Stimulated activated CD4-positive, alpha-beta T cell treated with anti-CD3 and anti-CD28 coated beads, Interleukin-1b, Interleukin-23, amount 100 ng/mL, for 48 hours (primary cell): ENCODE measurements at places on chromosomes 12 and 14.

DNA sequence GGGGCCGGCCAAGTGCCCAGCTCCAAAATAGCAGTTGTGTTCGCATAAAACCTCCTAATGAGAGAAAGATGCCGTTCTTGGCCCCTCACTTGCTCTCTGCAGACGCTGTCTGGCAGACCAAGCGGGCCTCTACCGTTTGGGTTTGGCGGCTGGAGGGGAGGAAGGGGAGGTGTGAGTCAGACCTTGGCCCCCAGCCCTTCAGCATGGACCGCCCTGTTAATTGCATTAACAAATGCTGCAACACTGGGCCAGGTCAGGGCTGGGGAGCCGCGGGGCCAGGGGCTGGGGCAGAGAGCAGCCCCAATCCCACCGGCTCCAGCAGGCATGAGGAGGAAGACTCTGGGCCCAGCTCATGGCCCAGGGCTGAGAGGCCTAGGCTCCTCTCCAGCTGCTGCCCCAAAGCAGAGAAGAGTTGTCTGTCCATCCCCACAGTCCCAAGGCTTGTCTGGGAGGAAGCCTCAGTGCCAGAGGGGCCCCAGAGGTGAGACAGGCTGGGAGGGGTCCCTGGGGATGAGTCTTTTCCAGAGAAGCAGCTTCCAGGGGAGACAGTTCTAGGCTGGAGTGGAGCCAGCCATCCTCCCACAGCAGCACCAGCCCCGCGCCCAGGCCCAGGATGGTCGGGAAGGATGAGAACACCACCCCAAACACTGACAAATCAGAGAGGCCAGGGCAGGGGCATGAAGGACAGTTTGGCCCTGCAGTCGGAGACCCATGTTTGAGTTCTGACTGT is 16.9 kb downstream of the LTBP2 start:
- DNase-seq: no peak

DNA sequence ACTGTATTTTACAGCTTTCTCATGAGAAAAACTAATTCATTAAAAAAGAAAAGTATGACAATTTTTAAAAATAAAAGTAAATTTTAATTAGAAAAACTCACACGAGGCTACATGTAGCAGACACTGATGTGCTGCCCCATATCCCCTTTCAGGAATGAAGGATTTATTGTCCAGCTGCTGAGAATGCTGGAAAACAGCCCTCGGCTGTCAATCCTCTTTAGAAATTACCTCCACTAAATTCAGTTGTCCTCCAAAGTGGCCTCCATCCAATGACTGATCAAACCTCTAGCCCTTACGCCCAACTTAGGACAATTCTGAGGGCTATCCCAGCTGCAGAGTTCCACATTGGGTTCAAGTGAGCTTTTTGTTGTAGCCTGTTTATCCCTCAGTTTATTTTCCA is 29.8 kb upstream of the AP4S1 start:
- no peak for DNase-seq

GRCh38 chr14:26067341-26067740 is 530.5 kb downstream of the NOVA1 start:
- no peak for DNase-seq

DNA sequence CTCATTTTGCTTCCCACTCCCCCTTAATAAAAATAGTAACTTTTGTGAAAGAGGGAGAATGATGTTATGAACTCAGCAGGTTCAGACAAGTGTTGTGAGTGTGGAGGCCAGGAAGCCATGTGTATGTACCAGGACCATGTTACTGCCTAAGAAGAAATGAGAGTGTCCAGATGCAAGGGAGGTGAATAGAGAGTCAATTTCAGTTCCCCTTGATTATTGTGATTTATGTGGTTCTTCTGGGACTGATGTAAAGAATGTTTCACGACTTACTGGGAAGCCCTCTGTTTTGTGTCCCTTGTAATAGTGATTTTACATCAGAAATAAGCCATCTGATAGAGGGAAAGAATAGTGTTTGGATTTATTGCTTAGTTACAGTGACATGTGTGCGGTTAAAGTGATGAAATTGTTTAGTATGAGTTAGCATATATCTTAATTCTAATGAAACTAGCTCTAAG is 32.5 kb downstream of the FBXO34 start:
- no peak for DNase-seq

DNA sequence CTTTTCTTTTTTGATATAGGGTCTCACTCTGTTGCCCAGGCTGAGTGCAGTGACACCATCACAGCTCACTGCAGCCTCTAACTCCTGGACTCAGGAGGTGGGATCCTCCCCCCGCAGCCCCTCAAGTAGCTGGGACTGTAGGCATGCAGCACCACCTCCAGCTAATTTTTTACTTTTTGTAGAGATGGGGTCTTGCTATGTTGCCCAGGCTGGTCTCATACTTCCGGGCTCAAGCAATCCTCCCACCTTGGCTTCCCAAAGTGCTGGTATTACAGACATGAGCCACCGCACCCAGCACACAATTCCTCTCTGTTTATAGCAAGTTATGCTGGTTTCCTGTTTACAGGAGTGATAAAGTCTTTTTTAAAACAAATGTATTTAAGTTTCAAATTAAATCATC is 39.5 kb upstream of the HIF1A start:
- no peak for DNase-seq

GRCh38 chr14:35196571-35196970 is 74.2 kb downstream of the PRORP start:
- DNase-seq: no peak

DNA sequence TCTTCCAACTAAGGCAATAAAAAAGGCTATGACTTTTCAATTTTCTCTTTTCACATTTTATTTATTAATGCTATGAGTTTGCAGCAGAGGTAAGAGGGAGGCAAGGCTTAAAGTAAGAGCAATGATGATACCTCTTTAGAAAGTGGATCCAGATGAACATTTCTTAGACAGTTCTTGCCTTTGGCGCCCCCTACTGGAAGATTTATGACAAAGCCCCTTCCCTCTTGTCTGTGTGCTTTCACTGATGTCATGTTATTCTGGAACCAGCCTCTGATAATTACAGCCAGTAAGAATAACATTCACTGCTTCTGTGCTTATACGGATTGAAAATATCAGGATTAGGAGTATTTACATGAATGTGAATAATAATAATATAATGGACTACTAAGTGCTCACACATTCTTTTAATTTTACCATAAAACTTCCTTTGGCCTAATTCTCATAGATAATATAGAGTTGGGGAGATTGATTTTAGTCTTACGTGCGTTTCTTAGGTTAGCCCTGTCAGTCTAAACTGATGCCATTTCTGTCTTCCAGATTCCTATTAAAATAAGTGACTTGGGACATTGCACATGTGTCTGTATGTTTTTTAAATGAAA is 1929.9 kb upstream of the SEL1L start:
- peak; percentile 1 for DNase-seq
